ENCODE measurements at places on chromosomes 11 and 22.

DNA sequence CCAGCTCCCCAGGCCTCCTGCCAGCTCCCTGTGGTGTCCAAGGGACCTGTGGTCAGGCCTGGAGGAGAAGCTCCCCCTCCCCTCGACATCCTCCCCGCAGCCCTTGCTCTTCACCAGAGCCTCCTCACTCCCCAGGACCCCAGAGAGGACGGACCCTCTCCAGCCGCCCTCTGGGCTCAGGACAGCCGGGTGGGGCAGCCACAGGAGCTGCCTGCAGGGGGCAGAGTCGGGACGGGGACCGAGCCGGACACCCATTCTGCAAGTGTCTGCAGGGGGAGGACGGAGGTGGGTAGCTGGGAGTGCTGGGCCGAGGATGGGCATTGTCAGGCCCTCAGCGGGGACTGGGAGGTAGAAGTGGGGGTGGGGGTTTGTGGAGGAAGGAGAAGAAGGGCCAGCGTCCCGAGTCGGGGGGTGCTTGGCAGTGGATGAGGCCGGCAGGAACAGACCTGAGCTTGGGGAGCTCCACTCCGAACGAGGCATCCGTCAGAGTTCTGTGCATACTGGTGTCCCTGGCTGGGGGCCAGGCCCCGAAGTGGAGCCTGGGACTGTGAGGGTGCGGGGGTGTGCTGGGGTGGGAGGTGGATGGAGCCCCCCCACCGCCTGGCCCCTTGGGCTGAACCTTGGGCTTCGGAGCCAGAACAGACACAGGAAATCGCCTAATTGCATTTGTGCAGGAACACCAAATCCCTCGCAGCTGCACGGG, 15.2 kb downstream of the PRR33 start:
- no peak for DNase-seq

- DNase-seq: no peak
Observed at GRCh38 chr11:45023065-45023365, 72.3 kb upstream of the TP53I11 start.

GRCh38 chr11:73949912-73950311, 914 bp upstream of the DNAJB13 start:
- DNase-seq: no peak

- no peak for DNase-seq
Observed at GRCh38 chr22:43144949-43145348, 1.8 kb upstream of the MCAT start.

- no peak for DNase-seq
Observed at GRCh38 chr11:105202422-105202821, 62.9 kb upstream of the CARD18 start.

GRCh38 chr11:36343436-36343835, 47.3 kb downstream of the PRR5L start:
- no peak for DNase-seq

GRCh38 chr11:67629386-67630227, at the start of gene NUDT8:
NUDT8 (minus strand) TSS chr11:67629937; CDS start chr11:67629911, 26 bp downstream.
- DNase-seq: peak; percentile 93

GRCh38 chr11:7495882-7496551, 10.7 kb downstream of the OLFML1 start:
- no peak for DNase-seq

DNA sequence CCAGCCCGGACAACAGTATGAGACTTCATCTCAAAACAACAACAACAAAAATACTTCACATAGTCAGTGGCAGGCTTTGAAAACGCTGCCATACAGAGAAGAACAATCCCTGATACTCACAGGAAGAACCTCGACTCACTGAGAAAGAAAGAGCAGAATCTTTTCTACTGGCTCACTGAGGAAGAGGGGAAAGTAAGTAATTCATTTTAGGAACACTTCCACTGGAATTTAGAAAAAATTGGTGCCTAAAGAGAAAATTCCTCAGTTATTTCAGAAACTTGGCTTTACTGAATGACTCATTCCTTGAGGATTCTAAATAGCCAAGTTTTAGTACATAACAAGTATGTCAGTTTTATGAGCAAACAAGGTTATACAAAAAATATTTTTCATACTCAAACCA, 12.3 kb downstream of the NARS2 start:
- no peak for DNase-seq

DNA sequence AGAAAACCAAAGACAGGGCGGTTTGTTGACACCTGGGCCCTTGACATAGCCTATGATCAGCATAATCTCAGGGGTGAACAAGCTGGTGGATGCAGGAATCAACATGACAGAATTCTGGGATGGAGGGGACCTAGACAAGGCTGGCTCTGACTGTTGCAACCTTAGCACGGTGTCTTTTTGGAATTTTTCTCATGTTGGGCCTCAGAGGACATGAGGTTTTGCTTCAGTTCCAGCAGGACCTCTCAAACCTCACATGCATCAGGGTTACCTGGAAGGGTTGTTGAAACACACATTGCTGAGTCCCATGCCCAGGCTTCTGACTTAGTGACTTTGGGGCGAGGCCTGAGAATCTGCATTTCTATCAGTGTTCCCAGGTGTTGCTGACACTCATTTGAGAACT, 345.6 kb upstream of the B3GAT1 start:
- no peak for DNase-seq

GRCh38 chr22:28791841-28792490, 8.4 kb downstream of the XBP1 start:
- no peak for DNase-seq

DNA sequence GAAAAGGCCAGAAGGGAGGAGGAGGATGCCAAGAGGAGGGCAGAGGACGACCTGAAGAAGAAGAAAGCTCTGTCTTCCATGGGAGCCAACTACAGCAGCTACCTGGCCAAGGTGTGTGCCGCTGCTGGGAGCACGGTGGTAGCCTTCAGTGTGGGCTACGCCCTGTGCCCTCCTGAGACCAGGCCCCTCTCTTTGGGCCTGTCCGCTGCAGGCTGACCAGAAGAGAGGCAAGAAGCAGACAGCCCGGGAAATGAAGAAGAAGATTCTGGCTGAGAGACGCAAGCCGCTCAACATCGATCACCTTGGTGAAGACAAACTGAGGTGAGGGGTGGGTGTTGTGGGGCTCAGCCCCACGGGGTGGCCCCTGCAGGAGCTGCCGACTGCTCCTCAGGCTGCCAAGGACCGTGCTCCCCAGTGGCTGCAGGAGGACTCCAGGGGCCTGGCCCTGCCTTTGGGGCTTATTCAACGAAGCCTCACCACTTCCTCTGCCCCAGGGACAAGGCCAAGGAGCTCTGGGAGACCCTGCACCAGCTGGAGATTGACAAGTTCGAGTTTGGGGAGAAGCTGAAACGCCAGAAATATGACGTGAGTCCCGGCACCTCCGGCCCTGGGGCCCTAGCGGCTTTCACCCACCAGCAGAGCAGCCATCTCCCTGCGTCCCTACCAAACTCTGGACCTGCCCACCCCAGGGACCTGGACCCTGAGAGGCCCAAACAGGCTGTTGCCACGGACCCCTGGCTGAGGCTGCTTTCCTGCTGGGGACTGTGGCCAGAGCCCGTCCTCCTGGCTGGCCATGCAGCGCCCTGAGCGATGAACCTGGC, 12.6 kb upstream of the MRPL23 start:
- no peak for DNase-seq

DNA sequence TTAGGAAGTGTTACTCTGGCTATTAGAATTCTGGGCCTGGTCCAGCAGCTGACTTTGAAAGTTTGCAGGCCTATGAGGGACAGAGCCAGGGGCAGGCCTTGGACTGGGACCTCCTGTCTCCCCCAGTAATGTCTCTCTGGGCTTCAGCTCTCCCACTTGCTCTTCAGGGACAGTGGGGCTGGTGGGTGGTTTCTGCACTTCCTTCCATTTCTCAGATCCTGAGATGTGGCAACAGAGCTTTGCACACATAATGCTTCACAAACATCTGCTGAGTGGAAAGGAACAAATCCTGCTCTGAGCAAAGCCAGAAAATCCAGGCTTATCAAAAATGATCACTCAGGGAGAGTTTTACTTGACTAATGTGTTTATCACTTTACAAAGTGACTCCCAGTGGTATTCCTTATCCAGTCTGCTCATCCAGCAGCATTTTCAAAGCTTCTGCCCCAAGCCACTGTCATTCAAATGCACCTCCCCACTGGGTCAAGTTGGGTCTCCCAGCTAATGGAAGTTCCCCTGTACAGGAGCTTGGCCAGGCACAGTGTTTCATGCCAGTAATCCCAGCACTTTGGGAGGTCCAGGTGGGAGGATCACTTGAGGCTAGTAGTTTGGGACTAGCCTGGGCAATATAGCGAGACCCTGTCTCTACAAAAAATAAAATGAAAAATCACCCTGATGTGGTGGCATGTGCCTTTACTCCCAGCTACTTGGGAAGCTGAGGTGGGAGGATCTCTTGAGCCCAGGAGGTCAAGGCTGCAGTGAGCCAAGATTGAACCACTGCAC, 13.5 kb upstream of the OSBP2 start:
- DNase-seq: no peak

- DNase-seq: no peak
Observed at GRCh38 chr11:63683133-63683991, 2.1 kb downstream of the RTN3 start.

DNA sequence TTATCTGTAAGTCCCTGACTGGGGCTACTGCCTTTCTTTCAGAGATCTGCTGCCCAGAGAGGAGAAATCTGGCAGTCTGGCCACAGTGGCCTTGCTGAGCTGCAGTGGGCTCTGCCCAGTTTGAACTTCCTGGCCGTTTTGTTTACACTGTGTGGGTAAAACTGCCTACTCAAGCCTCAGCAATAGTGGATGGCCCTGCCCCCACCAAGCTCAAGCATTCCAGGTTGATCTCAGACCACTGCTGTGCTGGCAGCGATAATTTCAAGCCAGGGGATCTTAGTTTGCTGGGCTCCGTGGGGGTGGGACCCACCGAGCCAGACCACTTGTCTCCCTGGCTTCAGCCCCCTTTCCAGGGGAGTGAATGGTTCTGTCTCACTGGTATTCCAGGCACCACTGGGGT, 117.5 kb downstream of the TRPC6 start:
- no peak for DNase-seq

DNA sequence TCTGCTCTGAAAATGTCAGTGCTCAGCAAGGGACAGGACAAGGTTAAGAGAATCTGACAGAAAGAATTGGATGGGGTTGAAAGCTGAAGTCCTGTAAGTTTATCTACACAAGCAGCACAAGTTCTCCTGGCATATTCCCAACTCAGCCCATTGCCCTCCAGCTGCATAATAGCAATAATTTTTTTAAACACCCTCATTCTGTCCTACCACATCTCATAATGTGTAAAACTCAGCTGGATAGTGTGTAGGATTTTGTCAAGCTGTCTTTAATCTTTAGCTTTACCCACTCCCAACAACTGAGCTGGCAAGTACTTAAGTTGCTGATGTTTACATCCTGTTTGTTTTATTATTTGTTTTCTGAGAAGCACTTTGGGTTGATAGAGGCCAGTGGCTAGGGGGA, 158.9 kb downstream of the CADM1 start:
- DNase-seq: no peak

DNA sequence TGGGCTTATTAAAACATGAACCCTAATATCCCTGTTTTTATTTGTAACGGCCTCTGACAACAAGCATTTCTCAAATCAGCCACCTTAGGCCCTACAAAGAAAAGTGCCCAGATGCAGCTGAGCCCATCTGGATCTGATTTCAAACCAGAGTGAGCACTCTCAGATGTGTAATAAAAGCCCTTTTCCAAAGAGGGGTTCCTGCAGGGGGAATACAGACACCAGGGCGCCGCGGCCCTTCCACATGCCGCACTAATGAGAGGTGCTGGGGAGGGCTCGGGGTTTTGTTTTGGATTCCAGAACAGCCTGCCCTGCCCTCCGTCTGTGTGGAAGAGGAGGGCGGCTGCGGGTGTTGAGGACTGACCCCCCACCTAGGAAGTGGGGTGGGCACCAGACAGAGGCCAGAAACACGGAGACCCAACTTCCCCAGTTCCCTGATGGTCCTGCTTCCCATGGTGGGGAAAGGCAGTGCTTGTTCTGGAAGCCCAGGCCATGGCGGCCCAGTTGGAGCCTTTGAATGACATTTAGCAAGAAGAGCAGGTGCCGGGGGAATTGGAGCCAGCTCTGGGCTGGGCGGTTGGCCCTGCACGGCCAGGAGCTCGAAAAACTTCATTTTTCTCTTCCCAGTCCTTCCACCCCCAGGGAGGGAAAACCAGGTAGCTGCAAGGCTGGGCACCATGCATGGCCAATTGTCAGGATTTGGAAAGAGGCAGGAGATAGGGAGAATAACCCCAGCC, 63.7 kb downstream of the MACROD1 start:
- DNase-seq: no peak

DNA sequence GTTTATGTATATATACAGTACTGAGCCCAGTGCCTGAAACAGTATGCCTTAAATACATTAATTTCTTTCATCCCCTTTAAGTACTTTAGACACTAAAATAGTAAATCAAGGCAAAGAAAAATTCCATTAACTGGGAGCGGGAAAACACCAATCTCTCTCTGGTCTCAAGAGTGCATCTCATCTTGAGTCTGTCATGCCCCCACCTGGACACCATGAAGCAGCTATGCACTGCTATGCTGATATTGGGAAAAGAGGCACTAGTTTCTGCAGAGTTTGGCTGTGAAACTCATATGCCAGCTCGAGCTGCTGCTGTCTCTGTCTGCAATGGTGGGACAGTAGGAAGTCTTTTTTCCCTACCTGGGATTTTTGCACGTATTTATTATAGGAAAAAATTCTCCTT, 754.4 kb upstream of the RAG2 start:
- DNase-seq: no peak

DNA sequence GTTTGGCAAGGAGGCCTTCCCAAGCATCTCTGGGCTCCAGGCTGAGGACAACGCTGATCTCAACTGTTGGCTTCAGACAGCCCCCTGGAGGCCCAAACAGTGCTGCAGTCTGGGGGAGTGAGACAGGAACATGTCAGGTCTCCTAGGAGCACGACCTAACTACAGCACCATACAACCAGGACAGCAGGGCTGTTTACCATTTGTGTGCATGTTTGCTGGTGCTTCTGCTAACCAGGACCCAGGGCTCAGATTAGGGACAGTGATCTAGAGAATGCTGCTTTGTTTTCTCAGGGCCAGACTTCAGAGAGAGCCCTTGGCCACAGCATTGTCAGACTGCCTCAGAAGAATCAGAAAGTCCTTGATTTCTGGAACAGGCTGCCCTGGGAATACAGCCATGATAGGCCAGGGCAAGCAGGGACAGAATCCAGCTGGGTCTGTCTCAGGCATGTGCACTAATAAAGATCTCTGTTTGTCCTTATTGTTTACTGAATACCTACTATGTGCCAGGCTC, 126.5 kb downstream of the VPREB1 start:
- no peak for DNase-seq

- no peak for DNase-seq
Observed at GRCh38 chr11:95451261-95451660, 220.3 kb upstream of the SESN3 start.

Data from stimulated activated CD8-positive, alpha-beta memory T cell treated with anti-CD3 and anti-CD28 coated beads, Interleukin-15, amount 100 ng/mL, for 1 hour (primary cell).